Smooth muscle cell of the coronary artery (primary cell): ENCODE measurements at places on chromosomes 12 and 14. TPM values are rescaled to one million over a fixed set of nuclear protein-coding genes. Genes with fewer than 3 reads are reported as not detected.

Gene INHBC
- total RNA-seq, result not detected in 2 replicates

Gene BCAT1
- total RNA-seq, result 73.4 and 81.8 TPM in 2 replicates

Gene SNX6
- total RNA-seq, result 66.9 and 67.9 TPM in 2 replicates

Gene PPM1H
- total RNA-seq, result 1.3 and 2.6 TPM in 2 replicates

Gene RNASE7
- total RNA-seq, result not detected in 2 replicates

Gene SLC35E3
- 6.5 and 10.6 TPM in 2 replicates for total RNA-seq

Gene TAS2R50
- 1.3 and 1.8 TPM in 2 replicates for total RNA-seq

Gene RNFT2
- 0.35 and 4.2 TPM in 2 replicates for total RNA-seq

Gene PIANP
- under 0.01 and 0.38 TPM in 2 replicates for total RNA-seq

Gene RHNO1
- 4.7 and 13.8 TPM in 2 replicates for total RNA-seq

Gene DEGS2
- 0.08 and 0.12 TPM in 2 replicates for total RNA-seq

Gene CAND1
- total RNA-seq, result 143 and 155 TPM in 2 replicates

Gene CCDC197
- total RNA-seq, result not detected in 2 replicates

Gene OR6C68
- not detected in 2 replicates for total RNA-seq

Gene TEX52
- not detected in 2 replicates for total RNA-seq

Gene PACS2
- total RNA-seq, result 40.9 and 67.9 TPM in 2 replicates

Gene STX2
- 25.0 and 34.6 TPM in 2 replicates for total RNA-seq

Gene KLRK1
- not detected in 2 replicates for total RNA-seq

Gene MIP
- not detected in 2 replicates for total RNA-seq

Gene BORCS5
- total RNA-seq, result 10.5 and 17.7 TPM in 2 replicates

Gene C12orf54
- not detected in 2 replicates for total RNA-seq

Gene KCNA5
- under 0.01 TPM in 1 of 2 replicates, not detected in the other for total RNA-seq

Gene SLC41A2
- total RNA-seq, result 6.7 and 20.2 TPM in 2 replicates

Gene KITLG
- 9.9 and 36.6 TPM in 2 replicates for total RNA-seq

Gene TOMM20L
- not detected in 2 replicates for total RNA-seq

Gene SLCO1A2
- total RNA-seq, result not detected in 2 replicates

Gene RERG
- total RNA-seq, result 0.08 TPM in 1 of 2 replicates, not detected in the other

Gene KRT75
- total RNA-seq, result not detected in 2 replicates

Gene TCL1B
- total RNA-seq, result not detected in 2 replicates

Gene RNASE4
- total RNA-seq, result 20.3 and 46.0 TPM in 2 replicates

Gene TRMT5
- 9.0 and 10.9 TPM in 2 replicates for total RNA-seq

Gene ACSM4
- not detected in 2 replicates for total RNA-seq

Gene FGD4
- 6.4 and 15.6 TPM in 2 replicates for total RNA-seq

Gene ITGB7
- 0.15 and 0.47 TPM in 2 replicates for total RNA-seq

Gene DCN
- total RNA-seq, result 204 and 961 TPM in 2 replicates

Gene TSHR
- total RNA-seq, result not detected in 2 replicates

Gene CCDC196
- total RNA-seq, result not detected in 2 replicates
